ENCODE measurements at places on chromosomes 2 and 18. TPM values are rescaled to one million over a fixed set of nuclear protein-coding genes. Genes with fewer than 3 reads are reported as not detected.

FHOD3 gene
- total RNA-seq = 15.7 TPM

VWC2L gene
- 0.52 TPM for total RNA-seq

RAPH1 gene
- total RNA-seq = 42.8 TPM

SCYGR2 gene
- total RNA-seq = not detected

STPG4 gene
- total RNA-seq = not detected

C2orf80 gene
- total RNA-seq = not detected

SERPINB12 gene
- not detected for total RNA-seq

CROCC2 gene
- total RNA-seq = under 0.01 TPM

ANTXR1 gene
- 86.6 TPM for total RNA-seq

RNF125 gene
- 9.4 TPM for total RNA-seq

IHH gene
- not detected for total RNA-seq

TLX2 gene
- not detected for total RNA-seq

FBLN7 gene
- total RNA-seq = 9.9 TPM

EGR4 gene
- not detected for total RNA-seq

IL36RN gene
- total RNA-seq = not detected

HRH4 gene
- not detected for total RNA-seq

C2orf92 gene
- total RNA-seq = 4.7 TPM

INHA gene
- not detected for total RNA-seq

AQP12B gene
- total RNA-seq = not detected

TRABD2A gene
- total RNA-seq = 1.0 TPM

DOK6 gene
- total RNA-seq = 3.1 TPM

TMEM200C gene
- 0.52 TPM for total RNA-seq

APOB gene
- 0.52 TPM for total RNA-seq

HTR2B gene
- total RNA-seq = 0.52 TPM

GPR155 gene
- total RNA-seq = 3.1 TPM

CCDC68 gene
- 0.52 TPM for total RNA-seq

CYB5A gene
- 28.7 TPM for total RNA-seq

ANKRD30BL gene
- total RNA-seq = not detected

MYO3B gene
- total RNA-seq = under 0.01 TPM

CCBE1 gene
- 2.6 TPM for total RNA-seq

HJURP gene
- total RNA-seq = 3.1 TPM
